Left renal pelvis (tissue), 4 donors: ENCODE measurements at places on chromosomes 16 and 17. TPM values are rescaled to one million over a fixed set of nuclear protein-coding genes. Genes with fewer than 3 reads are reported as not detected.
A peak's percentile ranks its signal among the peaks of the same experiment; 100 is the strongest.

The TP53TG3 gene
- polyA plus RNA-seq = not detected

The SLC47A2 gene
- polyA plus RNA-seq = 4.8 TPM

The PRRT2 gene
- 29.4 TPM for polyA plus RNA-seq

The PRDM7 gene
- 0.13 TPM for polyA plus RNA-seq

The ENPP7 gene
- polyA plus RNA-seq = 4.6 TPM

The OR1A1 gene
- polyA plus RNA-seq = 0.07 TPM

The TCAP gene
- polyA plus RNA-seq = 0.96 TPM

The NHERF1 gene
- polyA plus RNA-seq = 172 TPM

The FOXC2 gene
- polyA plus RNA-seq = 38.7 TPM

The GOSR1 gene
- polyA plus RNA-seq = 44.5 TPM

The NPIPB6 gene
- 1.2 TPM for polyA plus RNA-seq

The TP53TG3B gene
- polyA plus RNA-seq = not detected

The SLC38A8 gene
- polyA plus RNA-seq = not detected

- no peak for DNase-seq
Observed at GRCh38 chr17:49616601-49617131, 41.0 kb downstream of the NXPH3 start.

DNA sequence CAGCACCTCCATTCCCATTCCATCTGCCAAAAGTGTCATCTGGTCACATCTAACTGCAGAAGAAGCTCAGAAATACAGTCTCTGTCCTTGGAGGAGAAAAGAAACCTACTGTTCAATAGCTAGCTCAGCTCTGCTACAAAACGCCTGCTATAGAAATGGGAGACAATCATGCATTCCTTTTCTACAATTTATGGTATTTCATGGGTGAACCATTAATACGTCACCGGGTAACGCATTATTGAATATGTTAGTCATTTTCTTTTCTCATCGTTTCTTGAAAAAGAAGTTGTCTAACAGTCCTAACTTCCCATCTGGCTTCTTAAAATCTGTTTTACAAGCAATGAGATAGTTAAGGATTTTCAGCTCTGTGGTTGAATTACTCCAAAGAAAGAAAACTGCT lies 496.7 kb upstream of the RBFOX1 start:
- DNase-seq = no peak

- no peak for DNase-seq
Observed at GRCh38 chr17:17347234-17347955, 44.2 kb downstream of the NT5M start.

GRCh38 chr17:66515974-66516373 lies 213.6 kb downstream of the PRKCA start:
- DNase-seq = no peak

GRCh38 chr16:50690177-50690576 lies 3.2 kb upstream of the NOD2 start:
- no peak for DNase-seq

DNA sequence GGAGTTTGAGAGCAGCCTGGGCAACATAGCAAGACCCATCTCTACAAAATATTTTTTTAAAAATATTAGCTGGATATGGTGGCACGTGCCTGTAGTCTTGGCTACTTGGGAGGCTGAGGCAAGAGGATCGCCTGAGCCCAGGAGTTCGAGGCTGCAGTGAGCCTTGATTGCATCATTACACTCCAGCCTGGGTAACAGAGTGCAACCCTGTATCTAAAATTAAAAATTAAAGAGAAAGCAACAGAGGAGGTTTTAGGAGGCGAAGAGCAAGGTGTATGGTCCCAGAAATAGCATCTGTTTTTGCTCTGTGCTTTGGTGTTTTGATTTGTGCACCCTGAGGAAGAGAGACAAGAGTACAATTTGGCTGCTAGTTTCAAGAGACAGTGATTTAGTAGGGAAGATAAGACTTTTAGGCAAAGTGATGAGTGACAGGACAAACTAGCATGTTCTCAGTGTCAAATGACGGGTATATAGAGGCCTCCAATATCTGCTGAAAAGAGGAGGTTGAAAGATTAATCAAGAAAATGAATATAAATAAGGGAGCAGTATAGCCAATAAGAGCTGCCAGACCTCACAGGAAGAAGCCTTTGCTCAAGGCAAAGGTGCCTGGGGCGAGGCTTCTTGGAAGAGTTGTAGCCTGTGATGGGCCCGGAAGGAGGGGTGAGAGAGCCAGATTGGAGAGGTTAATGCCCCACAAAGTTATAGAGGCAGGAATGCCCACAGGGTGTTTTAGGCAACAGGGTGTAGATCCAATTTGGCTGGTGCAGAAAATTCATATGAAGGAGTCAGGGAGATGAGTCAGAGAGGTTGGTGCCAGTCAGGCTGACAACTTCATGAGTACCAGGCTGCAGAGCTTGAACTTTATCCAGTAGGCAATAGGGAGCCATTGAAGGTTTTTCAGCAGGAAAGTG lies 11.4 kb downstream of the HLF start:
- DNase-seq = no peak

DNA sequence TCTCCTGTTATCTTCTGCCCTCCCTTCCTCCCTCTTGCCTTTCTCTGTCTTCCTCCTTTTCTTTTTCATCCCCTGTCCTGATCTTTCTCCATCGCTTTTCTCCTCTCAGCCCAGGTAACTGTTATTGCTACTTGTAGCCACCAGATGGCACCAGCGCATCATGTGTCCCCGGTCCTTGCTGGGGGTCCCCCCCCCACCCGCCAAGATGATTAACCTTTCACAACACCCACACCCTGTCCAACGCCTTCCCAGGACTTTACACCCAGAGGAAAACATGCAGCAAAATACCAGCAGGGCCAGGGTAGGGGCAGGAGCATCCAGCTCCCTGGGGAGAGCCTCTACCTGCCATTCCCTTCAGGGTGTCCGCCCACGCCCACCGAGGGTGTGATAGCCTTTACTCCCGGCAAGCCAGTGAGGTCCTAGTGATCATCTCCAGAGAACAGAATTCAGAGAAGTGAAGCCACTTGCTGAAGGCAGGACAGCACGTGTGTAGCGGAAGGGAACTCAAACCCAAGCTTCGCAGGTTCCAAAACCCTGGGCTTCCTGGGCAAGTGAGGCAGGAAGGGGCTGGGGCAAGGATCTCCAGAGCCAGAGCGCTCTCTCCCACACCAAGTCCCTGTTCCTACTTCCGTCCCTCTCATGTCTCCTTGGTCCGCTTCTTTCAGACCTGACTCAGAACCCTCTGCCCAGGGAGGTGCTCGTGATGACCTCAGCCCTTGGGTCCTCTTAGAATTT lies 13.4 kb upstream of the TAC4 start:
- DNase-seq = no peak

DNA sequence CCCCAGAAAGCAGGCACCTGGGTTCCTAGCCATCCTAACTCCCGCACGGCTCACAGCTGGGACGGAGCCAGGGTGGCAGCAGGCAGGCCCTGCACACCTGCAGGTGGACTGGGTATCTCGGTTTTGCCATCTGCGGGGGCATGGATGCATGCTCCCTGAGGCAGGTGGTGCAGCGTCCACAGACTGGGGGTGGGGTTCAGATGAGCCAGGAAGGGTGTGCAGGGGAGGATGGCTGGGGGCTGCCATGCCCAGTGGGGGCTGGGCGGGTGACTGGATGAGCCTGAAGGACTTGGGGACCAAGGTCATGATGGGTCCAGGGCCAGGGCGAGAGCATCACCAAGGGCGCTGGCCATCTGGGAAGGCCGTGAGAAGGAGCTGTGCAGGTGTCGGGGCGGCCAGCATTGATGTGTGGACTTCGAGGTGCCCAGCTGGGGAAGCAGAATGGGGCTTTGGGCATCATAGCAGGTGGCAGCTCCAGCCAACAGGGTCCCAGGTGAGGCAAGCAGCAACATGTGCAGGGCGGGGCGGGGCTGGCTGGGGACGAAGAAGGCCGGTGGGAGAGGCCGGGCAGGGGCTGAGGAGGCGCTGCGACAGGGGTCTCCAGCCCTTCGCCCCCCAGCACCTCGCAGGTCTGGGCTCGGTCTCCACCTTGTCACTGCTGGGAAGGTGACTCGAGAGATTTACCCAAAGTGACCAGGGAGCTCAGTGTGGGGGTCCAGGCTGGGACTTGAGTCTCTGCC lies 41.0 kb upstream of the ZNF469 start:
- no peak for DNase-seq

DNA sequence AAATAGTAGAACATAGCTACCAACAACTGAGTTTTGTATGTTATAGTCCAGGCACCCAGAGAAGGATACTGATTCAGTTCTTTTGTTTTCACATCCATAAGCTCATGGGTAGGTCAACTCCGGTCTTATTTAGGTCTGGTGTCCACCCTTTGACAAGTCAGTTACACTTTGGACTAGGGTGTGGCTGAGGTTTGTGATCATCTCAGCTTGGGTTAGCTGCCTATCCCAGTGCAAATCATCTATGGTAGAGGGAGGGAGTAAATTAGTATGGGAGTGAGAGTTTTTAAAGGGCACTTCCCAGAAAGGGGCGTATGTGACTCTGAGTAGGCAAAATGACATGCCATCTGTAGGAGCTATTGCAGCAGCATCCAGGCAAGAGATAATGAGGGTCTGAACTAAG lies 66.1 kb downstream of the TANC2 start:
- DNase-seq = no peak

DNA sequence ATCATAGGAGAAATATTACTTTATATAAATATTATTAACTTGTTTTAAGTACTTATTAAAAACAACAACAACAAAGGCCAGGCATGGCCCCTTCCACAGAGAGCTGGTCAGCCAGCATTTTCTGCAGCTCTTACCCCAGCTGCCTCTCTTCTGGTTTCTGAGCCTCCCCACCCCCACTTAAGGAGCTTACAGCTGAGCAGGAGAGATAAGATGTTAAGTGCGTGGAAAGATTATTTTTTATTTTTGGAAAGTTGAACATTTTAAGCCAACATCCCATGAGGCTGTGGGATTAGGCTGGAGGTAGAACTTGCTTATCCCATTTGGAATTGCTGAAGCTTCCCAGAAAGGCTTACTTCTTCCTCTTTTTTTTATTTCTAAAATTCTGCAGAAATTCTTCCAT lies 401.2 kb downstream of the SEC14L1 start:
- DNase-seq = no peak

GRCh38 chr17:79728169-79728907 lies 2.4 kb upstream of the ENPP7 start:
- peak; percentile 85 for DNase-seq

- DNase-seq = no peak
Observed at GRCh38 chr17:10166176-10166935, 32.0 kb downstream of the GAS7 start.

DNA sequence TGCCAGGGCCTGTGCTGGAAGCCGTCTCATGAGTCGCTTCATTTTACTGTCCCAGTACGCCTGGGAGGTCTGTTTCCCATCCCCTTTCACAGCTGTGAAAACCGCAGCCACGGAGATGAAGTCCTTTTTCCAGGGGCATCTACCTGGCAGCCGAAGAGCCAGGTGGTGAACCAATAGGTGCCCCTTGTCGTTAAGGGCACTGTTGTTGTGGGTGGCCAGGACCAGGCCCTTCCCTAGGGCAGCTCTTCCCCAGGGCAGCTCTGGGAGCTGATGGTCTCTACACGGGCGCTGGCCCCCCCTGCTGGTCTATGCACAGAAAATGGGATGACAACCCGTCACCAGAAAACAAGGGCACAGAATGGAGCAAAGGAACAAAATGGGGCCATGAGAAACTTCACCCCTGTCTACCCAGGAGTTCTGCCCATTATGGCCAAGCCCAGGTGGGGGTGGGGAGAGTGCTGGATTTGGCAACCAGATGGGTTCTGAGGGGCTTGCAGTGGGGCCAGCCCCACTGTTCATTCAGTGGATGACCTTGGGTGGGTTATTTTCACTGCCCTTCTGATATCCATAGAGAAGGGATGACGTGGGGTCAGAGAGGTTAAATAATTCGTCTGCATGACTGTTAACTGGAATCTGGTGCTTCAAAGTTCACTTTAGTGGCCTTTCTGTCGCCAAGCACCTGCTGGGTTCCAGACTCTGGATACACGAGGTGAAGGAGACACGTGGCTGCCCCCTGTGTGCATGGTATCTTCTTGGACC lies 11.5 kb downstream of the RMI2 start:
- DNase-seq = no peak

DNA sequence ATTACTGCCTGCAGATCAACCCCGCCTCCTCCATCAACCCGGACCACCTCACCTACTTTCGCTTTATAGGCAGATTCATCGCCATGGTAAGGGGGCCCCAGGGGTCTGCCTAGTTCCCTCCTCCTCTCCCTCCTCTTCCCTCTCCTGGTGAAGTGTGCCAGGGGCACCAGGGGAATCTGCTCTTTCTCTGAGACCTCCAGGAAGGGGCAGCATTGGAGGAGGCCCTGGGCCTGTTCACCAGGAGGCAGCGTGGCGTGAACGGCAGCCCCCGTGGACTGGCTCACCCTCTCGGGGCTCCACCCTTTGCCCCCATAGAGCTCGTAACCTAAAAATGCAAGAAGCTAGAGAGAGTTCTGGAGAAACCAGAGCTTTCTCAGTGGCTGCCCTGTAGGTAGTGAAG lies 17.1 kb upstream of the CLEC18A start:
- DNase-seq = no peak

DNA sequence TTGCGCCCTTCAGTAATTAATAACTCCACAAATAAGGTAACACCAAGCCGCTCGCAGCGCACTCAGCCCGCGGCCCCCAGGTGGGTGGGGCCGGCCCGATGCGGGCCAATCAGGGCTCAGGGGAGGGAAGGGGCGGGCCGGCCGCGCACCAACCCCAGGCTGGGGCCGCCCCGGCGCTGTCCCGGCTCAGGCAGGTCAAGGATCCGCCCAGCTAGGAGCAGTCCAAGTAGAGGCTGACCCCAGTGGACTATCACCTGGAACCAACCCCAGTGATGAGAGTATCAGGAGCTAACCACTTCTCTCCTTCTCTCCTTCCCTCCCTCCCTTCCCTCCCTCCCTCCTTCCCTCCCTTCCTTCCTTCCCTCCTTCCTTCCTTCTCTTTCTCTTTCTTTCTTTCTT lies 110.8 kb downstream of the C16orf78 start:
- DNase-seq = no peak

- DNase-seq = no peak
Observed at GRCh38 chr16:48556243-48556912, 53.6 kb downstream of the N4BP1 start.

GRCh38 chr17:70892527-70892926 lies 723.2 kb downstream of the KCNJ2 start:
- no peak for DNase-seq

- no peak for DNase-seq
Observed at GRCh38 chr16:27824786-27825185, 238.7 kb downstream of the GSG1L start.

DNA sequence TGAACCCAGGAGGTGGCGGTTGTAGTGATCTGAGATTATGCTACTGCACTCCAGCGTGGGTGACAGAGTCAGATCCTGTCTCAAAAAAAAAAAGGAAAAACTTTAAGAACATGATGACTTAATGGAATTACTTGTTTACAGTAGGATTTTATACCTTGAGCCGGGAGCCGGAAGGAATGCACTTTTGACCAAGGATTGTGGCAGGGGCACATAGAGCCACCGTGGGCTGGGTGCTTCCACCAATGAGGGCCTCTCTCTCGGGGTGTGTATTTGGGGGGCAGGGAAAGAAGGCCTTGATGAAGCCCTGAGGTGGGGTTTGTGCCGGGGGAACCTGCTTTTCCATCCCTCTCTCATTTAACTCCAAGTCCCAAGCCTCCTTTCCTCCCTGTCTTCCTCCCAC lies 6.7 kb upstream of the NAGPA start:
- DNase-seq = no peak
